ENCODE measurements at places on chromosomes 16 and 17.

- no peak for DNase-seq
These were observed 164.0 kb downstream of the XYLT1 start for GRCh38 chr16:17306745-17307144.

DNA sequence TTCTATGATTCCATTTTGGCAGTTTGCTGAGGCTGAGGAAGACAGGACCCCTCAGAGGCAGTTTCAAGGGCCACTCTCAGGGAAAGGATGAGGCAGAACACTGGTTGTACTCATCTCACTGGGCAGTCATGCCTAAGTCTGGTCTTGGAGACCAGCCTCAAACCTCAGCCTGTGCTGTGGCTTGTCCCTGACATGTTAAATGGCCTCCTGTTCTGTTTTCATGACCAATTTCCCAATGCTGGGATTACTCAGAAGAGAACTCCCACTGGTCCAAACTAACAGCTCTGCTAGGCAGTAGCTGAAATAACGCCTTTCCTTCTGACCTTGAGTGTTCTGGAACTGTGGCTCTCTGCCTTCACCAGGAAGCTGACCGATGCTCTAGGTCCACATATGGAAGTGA, 8.4 kb upstream of the SPDYE4 start:
- DNase-seq = no peak

- DNase-seq = no peak
These were observed 27.1 kb downstream of the SCPEP1 start for GRCh38 chr17:57004944-57005579.

GRCh38 chr16:84897911-84898377, 78.2 kb downstream of the CRISPLD2 start:
- no peak for DNase-seq

- DNase-seq = no peak
These were observed 125.3 kb downstream of the ANKRD11 start for GRCh38 chr16:89365044-89365467.

DNA sequence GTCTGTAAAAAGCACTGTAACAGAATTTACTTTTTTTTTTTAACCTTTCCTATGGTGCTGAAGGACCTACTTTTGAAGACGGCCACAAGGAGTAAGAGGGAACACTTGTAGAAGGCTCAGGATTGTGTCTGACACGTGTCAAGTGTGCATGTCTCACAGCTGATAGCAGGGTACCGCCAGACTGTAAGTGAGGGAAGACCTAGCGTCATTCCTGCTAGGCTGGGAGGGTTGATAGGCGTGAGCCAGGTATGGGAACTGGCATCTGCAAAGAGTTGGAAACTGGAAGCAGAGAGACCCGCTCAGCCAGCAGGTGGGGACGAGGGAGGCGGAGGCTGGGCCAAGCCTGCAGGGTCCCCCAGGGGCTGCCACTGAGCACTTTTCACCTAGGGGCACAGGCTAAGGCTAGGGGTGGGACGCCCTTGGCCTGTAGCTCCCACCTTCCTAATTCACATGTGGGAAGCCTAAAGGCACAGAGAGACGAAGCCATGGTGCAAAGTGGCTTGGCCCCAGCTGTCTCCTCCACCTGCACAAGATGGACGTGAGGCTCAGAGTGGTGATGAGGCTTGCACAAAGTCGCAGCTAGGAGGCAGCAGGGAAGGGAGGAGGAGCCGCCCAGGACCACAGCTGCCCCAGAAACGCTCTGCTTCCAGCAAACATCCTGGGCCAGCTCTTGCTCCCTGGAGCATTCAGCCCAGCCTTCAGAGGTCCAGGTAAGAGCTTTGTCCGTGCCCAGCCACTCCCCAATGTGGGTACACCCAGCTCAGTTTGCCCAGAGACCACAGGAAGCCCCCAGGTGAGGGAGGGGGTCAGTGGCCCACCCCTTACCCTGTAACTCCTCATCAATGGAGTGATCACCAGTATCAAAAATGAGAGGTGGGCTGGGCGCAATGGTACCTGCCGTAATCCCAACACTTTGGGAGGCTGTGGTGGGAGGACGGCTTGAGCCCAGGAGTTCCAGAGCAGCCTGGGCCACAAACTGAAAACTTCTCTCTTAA, 18.9 kb downstream of the VASN start:
- no peak for DNase-seq

DNA sequence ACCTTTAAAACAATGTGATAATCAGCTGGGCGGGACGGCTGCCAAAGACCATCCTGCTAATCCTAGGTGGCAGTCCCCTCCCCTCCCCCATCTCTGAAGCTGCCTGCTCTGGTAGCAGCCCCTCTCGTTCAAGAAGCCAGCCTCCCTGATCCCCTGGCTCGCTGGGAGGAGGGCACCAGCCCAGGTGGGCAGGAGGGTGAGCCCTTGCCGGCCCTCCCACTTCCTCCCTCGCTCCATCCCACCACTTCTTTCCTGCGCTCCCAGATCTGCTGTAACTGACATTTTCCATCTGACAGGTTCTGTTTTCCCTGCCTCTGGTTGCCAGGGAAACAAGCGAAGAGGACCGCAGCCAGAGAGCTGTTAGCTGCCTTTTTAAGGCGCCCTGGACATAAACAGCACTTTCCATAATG, 155.7 kb upstream of the TNRC6C start:
- no peak for DNase-seq

- no peak for DNase-seq
These were observed 32.4 kb downstream of the ADGRG5 start for GRCh38 chr16:57574646-57575467.

- DNase-seq = no peak
These were observed 6.8 kb downstream of the ZNF207 start for GRCh38 chr17:32356750-32357149.

DNA sequence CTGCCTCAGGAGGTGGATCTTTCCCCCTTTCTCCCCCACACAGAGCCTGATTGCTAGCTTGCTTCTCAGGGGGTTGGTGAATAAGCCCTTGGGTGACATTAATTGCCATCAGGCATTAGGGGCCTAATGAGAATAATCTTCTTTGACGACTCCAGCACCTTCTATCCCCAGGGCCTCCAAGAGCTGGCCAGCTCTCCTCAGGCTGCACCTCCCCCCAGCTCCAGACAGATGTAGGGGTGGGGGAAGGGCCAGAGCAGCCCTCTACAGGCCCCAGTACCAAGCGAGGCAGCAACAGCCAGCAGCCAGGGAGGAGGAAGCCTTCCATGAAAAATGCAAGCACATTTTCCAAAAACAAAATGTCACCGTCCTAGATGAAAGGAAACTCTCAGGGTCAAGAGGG, 1.4 kb upstream of the TMEM132E start:
- no peak for DNase-seq

DNA sequence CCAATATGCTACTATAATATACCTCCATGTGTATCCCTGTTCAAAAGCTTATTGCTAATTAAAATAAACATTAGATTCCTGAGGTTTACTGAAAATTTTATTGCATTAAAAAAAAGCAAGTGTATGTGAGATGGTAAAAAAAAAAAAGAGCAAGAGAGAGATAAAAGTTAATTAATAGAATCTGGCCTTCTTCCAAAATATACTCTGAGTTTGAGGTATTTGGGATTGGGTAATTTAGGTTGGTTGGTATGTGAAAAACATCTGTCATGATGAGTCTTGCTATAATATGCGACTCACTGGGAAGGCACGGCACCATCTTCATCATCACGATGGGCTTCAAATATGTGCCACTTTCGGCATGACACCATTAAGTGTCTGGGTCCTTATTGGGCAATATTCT, 711.1 kb upstream of the SOX9 start:
- no peak for DNase-seq

GRCh38 chr16:18833707-18834505, 32.6 kb upstream of the ARL6IP1 start:
- DNase-seq = no peak

- no peak for DNase-seq
These were observed 47.4 kb upstream of the LHX1 start for GRCh38 chr17:36889770-36890349.

GRCh38 chr16:31455601-31456314, 3.5 kb upstream of the ARMC5 start:
- DNase-seq = no peak
